Mammary epithelial cell (primary cell): ENCODE measurements at places on chromosomes 12 and 14. TPM values are rescaled to one million over a fixed set of nuclear protein-coding genes. Genes with fewer than 3 reads are reported as not detected.
A peak's percentile ranks its signal among the peaks of the same experiment; 100 is the strongest.

LRP1-AS gene
- polyA plus RNA-seq: not detected

ADCY4 gene
- 0.10 TPM for polyA plus RNA-seq

DIP2B gene
- polyA plus RNA-seq: 17.1 TPM

TAS2R8 gene
- polyA plus RNA-seq: not detected

SPX gene
- 0.15 TPM for polyA plus RNA-seq

POLE2 gene
- polyA plus RNA-seq: 13.4 TPM

AKAP5 gene
- 0.03 TPM for polyA plus RNA-seq

CARMIL3 gene
- 0.01 TPM for polyA plus RNA-seq

HOXC12 gene
- polyA plus RNA-seq: 0.05 TPM

OR4K2 gene
- polyA plus RNA-seq: not detected

CELA1 gene
- polyA plus RNA-seq: not detected

GRCh38 chr12:42705863-42706262 is 116.3 kb upstream of the PRICKLE1 start:
- DNase-seq: peak; percentile 76

GRCh38 chr12:5872745-5873144 is 72.3 kb downstream of the ANO2 start:
- DNase-seq: no peak

- DNase-seq: no peak
Observed at GRCh38 chr12:106673141-106673540, 90.3 kb downstream of the RFX4 start.

DNA sequence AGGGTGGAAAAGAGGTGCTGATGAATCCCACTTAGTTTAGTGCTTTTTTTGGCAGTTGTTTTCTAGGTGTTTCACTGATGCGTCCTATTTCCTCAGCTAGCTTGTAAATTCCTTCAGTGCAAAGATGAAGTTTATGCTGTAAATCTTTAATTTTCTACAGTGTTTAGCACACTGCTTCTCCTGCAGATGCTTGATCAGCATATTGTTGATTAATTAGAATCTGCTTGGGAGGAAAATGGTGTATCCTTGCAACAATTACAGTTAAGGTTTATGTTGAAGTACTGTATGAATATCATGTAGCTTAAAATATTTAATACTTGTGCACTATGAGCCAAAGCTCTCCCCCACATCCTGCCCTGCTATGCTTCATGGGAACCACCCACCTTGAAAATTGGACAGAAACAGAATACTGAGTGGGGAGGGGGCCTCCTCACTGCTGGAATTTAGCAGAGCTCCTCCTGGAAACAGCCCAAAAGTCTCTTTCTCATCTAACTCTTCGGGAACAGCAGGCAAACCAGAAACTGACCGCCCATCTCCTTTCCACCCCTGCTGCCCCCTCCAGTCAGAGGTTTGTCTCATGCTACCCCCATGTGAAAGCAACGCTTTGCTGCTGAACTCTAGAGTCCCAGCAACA is 20.3 kb upstream of the DHRS4 start:
- no peak for DNase-seq

DNA sequence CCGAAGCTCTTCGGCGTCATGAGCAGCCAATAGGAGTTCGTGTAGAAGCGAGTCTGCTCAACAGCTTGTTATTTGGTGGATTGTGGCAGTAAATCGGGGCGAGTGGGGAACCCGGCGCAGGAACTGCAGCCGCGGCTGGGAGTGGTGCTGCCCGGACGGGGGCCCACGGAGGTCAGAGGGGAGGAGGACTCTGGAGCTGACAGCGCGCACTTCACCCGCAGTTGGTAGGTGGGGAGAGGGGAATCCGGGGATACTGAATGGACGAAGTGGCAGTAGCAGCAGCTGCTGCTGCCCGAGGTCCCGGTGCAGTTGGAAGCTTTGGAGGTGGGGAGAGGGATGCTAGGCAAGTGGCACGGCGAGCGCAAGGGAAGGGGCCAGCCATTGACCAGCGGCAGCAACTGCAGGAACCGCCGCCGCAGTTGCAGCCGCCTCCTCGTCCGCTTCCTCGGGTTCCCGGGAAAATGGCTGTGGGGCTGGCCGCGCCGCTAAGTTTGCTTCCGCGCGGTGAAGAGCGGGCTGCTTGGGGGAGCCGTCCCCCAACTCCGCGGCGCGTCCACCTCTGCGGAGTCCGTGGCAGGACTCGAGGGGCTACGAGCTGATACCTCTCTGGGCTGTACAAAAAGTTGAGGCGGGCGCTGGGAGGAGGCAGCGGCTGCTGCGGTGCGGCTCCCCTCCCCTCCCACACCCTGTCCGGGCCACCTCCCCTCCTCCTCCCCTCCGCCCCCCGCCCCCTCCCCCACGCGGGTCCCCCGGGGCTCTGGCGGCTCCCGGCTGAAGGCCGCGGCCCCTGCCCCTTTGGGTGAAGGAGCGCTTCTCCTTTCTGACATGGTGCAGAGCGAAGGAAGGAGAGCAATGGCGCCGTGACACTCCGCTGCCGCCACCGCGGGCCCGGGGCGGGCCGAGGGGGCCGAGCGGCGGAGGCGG is at the start of gene ARID4A:
Gene ARID4A, plus strand, starts transcription at position 79 of the 924 bp plus-strand sequence. CDS start 1,300 bp downstream, outside the sequence.
- no peak for DNase-seq

DNA sequence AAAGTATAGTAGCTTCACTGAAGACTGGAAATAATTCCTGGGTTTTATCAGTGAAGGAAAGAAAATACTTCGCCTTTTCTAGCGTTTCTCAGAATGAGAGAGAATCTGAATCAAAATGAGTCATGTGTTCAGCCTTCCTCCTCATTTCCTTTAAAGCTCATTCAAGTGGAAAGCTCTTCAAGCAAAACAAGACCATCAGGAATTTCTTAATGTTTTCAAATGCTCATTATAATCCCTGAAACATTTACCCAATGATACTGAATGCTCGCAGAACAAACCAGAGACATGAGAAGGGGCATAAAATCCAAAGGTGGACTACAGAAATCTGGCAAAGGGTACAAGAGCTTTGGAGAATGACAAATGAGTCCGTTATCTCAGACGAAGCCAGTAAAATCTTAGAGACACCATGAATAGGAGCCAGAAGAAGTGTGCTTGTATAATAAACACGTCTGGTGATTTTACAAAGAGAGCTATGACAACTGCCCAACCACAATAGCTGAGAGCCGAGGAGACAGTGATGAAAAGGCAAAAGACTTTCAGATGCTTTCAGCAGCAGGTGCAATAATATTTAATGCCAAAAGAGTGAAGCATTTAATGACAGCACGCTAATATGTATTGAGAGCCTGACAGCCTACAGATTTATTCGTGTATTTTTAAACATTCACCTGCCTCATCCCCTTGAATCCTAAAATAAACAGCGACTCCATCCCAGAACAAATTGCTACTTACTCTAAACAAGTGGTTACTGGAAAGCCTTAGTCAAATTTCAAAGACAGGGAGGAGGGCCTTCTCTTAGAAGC is 19.0 kb downstream of the SPRING1 start:
- DNase-seq: no peak

DNA sequence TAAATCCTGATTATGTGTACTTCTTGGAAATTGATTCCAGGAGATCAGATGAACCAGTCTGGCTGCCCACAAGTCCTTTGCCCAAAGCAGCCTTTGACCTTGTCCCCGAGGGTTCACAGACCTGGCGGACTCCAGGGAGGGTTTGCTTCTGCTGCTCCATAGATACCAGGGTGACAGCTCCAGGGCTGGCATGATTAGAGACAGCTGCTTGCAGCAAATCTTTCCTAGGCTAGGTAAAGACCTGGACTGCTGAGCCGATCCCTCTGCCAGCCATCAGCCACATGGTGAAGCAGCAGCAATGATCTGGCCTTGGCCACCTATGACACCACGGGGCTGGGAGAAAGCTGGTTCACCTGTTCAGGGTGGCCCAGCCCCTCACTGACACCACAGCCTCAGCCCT is 10.1 kb upstream of the TBX5 start:
- DNase-seq: no peak

GRCh38 chr14:28773861-28774691 is 7.5 kb downstream of the FOXG1 start:
- no peak for DNase-seq

DNA sequence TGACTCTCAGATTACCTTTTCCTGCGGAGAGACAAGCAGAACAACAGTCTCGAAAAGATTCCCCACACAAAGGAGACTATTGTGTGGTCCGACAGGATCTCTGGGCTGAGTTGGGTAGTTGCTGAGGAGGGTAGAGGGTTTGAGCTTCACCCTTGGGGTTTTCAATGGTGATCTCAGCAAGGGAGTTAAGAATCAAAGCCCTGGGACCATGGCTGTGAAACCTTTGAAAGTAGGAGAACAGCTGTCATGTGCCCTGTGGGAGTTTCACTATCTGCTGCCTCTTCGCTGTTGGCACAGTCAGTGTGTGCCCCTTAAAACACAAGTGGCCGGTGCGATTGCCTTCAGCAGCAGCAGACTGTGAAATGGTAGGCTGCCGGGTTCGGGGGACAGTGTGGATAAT is 14.2 kb upstream of the PLEK2 start:
- DNase-seq: peak; percentile 64

DNA sequence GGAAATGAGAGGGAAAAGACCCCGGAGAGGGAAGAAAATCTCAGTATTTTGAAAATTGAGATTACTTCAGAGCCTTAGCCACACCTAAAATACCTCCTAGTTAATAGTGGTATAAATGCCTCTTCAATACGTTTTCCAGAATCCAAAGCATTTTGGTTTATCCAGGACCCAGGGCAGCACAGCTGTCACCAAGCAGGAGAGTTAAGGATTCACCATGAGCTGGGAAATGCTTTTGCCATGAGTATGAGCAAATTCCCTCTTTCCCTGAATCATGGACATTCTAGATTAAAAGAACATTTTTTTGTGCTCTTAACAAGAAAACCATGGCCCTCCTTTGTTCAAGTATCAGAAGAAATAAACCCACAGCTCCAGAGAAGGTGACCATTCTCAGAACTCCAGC is 21.8 kb upstream of the RTRAF start:
- DNase-seq: no peak

- no peak for DNase-seq
Observed at GRCh38 chr12:6700646-6701051, at the start of gene PIANP. PIANP (minus strand) TSS chr12:6700815; CDS start chr12:6698061, 2,754 bp downstream.

- DNase-seq: no peak
Observed at GRCh38 chr14:102785595-102785963, 8.3 kb downstream of the TRAF3 start.

- DNase-seq: peak; percentile 43
Observed at GRCh38 chr12:75724928-75725312, 213.5 kb upstream of the KRR1 start.

DNA sequence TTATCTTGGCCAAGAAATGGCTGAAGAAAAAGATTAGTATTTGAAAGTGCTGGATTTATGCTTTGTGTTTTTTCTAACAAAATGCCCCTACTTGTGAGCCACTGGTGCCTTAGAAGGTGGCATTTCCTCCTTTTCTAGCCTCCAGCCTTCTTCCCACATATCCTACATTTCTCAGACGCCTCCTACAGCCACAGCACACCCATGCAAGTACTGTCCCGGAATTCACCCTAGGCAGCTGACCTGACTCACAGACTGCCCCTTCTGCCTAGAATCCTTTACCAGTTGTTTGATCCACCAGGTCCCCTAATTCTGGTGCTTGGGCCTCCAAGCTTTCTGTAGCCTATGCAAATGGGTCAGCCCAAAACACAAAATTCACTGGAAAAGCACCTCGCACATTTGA is 166.0 kb downstream of the FOXN3 start:
- DNase-seq: peak; percentile 29

- no peak for DNase-seq
Observed at GRCh38 chr14:88682495-88683114, 110.1 kb downstream of the EML5 start.

GRCh38 chr12:58701536-58701935 is 218.8 kb downstream of the LRIG3 start:
- no peak for DNase-seq

DNA sequence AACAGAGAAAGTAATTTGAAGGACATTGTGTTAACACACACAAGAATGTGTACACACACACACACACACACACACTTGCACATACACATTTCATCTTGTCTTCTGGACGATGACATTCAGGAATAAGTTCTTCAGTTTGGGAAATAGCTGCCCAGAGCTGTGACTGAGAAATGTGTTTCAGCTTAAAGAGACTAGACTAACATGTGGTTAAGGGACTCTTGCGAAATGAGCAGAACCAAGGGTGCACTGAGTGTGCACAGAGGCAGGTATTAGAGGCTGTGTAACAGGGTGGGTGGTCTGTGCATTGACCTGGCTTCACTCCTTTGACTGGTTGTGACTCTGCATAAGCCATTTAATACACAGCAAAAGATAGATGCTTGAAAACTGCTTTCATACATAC is 29.4 kb upstream of the KCNA5 start:
- DNase-seq: no peak

- DNase-seq: no peak
Observed at GRCh38 chr12:2287589-2287988, 234.8 kb downstream of the CACNA1C start.

- DNase-seq: no peak
Observed at GRCh38 chr12:78885466-78885865, 20.9 kb downstream of the SYT1 start.

GRCh38 chr12:48119834-48120195 is 651 bp downstream of the PFKM start:
- no peak for DNase-seq

DNA sequence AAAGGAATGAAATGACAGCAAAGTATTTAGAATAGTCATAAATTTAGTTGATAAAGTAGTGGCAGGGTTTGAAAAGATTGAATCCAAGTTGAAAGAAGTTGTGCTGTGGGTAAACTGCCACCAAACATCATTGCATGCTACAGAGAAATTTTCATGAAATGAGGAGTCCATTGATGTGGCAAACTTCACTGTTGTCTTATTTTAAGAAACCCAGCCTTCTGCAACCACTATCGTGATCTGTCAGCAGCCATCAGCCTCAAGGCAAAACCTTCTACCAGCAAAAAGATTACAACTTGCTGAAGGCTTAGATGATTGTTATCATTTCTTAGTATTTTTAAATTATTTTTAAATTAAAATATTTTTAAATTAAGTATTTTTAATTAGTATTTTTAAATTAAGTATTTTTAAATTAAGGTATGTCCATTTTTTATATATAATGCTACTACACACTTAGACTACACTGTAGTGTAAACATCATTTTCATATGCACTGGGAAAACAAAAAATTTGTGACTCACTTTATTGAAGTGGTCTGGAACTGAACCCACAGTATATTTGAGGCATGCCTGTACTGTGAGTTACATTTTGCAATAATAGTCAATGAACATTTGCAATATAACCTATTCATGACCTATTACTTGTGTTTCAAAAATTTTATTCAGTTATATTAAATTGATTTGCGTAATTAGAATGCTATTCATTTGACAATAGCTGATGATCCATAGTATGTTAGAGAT is 67.2 kb upstream of the SYT1 start:
- peak; percentile 72 for DNase-seq

- peak; percentile 59 for DNase-seq
Observed at GRCh38 chr12:14403711-14404196, 38.3 kb downstream of the ATF7IP start.

GRCh38 chr14:72000907-72001306 is 68.7 kb downstream of the RGS6 start:
- DNase-seq: no peak

DNA sequence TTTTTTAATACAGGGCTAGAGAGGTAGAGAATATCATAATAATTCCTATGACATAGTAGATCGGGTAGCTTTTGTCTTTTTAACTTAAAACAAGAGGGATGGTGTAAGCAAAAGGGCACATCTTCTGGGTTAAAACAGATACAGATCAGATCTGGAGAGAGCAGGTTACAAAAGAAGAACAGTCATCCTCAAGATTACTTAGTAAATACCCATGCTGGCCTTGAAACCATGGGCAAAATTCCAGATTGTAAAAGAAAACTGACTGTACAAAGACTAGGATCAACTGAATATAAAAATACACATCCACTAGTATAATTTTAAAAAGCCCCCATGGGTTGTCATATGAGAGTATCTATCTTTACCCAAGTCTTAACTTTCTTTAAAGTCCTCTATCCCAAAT is 76.7 kb downstream of the MED13L start:
- DNase-seq: no peak
